Esophagus mucosa (tissue), 1 donor: ENCODE measurements at places on chromosomes 1 and 21.
A peak's percentile ranks its signal among the peaks of the same experiment; 100 is the strongest.

DNA sequence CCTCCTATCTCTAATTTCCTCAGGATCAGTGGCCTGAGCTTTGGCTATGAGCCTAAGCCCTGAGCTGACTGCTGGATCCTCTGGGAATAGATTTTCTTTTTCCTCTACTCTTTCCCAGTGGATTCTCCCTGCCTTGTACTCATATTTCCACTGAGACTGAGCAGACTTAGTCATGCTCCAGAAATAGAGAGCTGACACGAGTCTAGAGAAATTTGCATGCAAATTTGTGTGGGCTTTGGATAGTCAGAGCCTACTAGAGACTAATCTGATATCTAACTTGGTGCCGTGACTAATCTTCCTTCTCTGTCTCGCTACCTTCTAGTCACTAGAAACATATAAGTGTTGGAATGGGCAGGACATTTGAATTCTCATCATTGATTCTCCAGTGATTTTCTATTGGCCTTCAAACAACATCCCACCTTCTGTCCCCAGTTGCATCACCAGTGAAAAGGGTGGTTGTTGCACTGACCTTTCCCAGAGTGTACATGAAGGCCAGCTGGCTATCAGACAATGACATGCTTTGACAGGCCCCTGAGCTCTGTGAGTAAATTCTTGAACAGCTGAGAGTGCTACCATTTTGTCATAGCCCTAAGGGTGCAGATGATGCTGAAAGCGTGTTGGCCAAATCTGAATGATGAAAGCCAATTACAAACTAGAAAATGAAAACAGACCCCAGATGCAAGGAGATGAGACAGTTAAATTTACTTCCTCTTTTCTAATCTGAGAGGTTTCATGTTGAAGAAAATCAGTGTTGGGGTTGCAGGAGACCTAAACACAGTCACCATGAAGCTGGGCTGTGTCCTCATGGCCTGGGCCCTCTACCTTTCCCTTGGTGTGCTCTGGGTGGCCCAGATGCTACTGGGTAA, at the start of gene FCRLA:
FCRLA (plus strand) TSS at position 748 of the 866 bp plus-strand sequence; CDS start at position 784, 36 bp downstream.
- ATAC-seq: peak; percentile 36

GRCh38 chr1:243730487-243731150, 119.4 kb downstream of the AKT3 start:
- ATAC-seq: peak; percentile 88

DNA sequence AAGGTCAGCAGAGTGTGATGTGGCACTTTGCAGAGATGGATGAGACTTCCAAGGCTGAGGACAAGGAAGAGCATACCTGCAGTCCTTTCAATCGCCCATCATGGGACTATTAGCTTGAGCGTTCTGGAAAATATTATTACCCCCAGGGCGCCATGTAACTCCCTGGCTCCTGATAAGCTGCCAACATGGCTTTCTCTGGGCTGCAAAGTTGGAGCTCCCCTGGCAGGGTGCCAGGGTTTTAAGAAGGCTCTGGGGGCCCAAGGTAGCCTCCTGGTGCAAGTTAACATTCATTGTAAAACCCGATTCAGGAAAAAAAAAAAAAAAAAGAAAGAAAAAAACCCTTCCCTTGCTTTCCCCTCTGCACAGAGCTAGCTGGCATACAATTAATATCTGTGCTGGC, 196.7 kb downstream of the PBX1 start:
- ATAC-seq: no peak

GRCh38 chr1:186481303-186481888, 20.5 kb upstream of the PDC start:
- no peak for ATAC-seq

- ATAC-seq: no peak
These were observed 43.4 kb downstream of the C8A start for GRCh38 chr1:56898005-56898373.

- no peak for ATAC-seq
These were observed 18.5 kb upstream of the ACTL8 start for GRCh38 chr1:17736625-17737024.

GRCh38 chr1:233085566-233085965, 135.2 kb downstream of the NTPCR start:
- peak; percentile 55 for ATAC-seq
